Stimulated activated CD4-positive, alpha-beta T cell treated with anti-CD3 and anti-CD28 coated beads, TNF-alpha, amount 100 ng/mL, for 48 hours (primary cell): ENCODE measurements at places on chromosomes 2 and 18.

GRCh38 chr2:128408349-128409305, 90.0 kb upstream of the HS6ST1 start:
- DNase-seq, result no peak

DNA sequence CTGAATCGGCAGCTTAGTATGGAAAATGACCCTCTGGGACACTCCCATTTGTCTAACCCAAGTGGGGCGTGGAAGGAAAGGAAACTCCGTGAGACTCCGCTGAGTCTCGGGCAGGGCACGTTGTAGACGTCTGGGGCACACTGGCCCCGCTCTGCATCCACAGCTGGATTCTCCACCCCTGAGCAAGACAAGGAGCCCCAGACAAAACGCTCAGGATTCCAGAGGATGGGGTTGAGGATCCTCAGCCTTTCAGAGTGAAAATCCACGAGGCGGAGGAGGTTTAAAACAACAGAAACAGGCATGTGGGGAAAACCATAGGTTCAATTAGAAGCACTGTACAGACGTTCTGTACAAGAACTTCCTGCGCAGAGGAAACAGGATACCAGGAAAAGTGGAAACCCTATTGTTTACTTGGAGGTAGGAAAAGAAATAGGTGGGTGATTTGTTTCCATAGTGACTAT, 124.9 kb upstream of the ZNF236 start:
- no peak for DNase-seq

- no peak for DNase-seq
Observed at GRCh38 chr2:4930704-4931103, 761.5 kb upstream of the SOX11 start.

GRCh38 chr2:132837769-132838168, 167.8 kb upstream of the LYPD1 start:
- DNase-seq, result no peak

- no peak for DNase-seq
Observed at GRCh38 chr2:231397011-231397927, 1.8 kb downstream of the B3GNT7 start.

- DNase-seq, result no peak
Observed at GRCh38 chr2:19357402-19358241, 801 bp downstream of the OSR1 start.

GRCh38 chr2:215984661-215985060, 28.7 kb downstream of the MREG start:
- DNase-seq, result no peak

- no peak for DNase-seq
Observed at GRCh38 chr2:219912491-219912921, 285.1 kb downstream of the SLC4A3 start.

DNA sequence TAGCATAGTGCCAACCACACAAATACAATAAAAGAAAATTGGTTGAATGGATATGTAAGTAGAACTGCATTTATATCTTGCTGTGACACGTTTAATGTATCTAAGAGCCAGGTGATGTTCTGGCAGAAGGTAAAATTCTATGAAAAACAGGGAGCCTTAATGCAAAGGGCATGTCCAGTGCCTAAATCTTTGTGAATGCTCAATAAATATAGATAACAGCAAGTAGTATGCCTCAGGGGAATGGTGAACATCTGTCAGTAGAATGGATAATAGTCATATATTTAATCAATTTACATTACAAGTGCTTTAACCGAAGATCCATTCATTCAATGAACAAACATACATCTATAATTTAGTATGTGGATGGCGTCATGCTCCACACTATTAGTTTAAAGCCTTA, 43.7 kb upstream of the NYAP2 start:
- no peak for DNase-seq

- DNase-seq, result no peak
Observed at GRCh38 chr2:113675875-113676274, 48.8 kb downstream of the RABL2A start.

DNA sequence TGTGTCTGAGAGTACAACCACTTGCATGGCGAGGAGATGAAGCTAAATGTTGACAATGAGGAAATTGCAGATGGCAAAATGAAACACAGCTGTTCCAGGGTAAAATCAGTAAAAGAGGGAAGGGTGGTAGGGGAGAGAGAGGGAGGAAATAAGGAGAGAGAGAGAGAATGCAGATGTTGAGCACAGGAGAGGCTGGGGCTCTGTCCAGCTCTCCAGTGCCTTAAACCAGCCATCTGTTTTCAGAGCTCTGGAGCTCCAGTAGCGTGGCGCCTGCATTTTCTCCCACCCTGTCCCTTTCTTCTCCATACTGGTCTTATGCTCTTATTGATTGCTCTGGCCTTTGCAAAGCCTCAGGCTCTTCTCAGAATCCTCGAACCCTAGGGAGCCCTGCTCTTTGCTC, 52.7 kb upstream of the BOD1L2 start:
- no peak for DNase-seq

DNA sequence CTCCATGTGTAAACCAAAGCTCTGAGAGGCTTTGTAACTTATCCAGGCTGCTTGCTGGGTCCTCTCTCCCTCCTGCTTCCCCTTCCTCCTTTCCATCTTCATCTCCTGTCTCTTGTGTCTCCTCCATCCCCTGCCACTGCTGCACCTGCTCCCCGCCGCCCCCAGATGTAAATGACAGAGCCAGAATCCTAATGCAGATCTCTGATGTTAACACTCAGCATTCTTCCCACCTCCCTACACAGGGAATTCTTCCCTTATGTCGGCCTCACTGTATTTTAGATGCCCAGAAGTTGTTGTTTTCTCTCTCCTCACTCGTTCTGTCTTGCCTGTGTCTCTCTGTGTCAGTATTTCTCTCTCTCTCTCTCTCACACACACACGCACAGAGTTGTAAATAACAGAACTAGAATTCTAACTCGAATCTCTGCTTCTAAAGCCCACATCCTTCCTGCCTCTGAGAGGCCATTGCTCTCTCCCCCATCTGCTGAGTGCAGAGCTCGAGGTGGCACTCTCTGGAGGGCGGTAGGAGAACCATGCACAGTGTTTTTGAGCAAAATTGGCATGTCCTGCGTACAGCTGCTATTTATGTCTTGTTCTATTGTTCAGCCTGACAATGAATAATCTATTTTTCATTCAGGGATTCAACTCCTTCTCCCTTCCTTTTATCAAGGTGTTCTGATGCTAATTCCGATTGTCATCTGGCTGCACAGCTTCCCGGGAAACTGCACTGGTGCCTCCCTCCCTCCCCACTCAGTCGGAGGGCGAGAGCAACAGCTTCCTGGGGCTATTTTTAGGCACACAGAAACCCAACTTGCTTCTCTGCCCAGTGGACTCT, 219.9 kb downstream of the SH3RF3 start:
- no peak for DNase-seq

DNA sequence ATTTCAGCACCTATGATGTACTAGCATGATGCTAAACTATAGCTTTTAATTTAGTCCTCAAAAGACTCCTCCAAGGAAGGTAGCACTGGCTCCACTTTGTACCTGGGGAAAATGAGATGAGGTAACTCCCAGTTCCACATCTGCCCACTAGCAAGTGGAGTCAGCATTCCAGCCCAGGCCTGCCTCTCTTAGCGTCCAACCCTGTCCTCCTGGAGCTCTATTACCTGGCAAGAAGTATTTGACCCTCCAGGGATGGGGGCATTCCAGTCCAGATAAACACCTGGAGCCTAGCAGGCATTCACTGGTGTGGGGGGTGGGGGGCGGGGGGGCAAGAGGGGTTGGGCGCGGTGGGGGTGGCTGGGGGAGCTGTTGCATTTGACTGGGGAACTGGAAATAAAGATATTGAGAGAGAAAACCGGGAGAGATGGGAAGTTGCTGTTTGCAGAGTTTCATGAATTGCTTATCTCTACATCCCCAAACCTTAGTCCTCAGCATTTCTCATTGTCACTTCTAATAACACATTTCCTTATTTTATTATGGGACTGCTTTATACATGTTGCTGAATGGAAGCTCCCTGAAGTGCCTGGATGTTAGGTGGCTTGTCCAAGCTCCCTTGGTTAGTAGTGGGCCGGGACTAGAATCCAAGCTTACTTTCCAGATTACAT, 22.0 kb upstream of the FZD5 start:
- DNase-seq, result no peak

DNA sequence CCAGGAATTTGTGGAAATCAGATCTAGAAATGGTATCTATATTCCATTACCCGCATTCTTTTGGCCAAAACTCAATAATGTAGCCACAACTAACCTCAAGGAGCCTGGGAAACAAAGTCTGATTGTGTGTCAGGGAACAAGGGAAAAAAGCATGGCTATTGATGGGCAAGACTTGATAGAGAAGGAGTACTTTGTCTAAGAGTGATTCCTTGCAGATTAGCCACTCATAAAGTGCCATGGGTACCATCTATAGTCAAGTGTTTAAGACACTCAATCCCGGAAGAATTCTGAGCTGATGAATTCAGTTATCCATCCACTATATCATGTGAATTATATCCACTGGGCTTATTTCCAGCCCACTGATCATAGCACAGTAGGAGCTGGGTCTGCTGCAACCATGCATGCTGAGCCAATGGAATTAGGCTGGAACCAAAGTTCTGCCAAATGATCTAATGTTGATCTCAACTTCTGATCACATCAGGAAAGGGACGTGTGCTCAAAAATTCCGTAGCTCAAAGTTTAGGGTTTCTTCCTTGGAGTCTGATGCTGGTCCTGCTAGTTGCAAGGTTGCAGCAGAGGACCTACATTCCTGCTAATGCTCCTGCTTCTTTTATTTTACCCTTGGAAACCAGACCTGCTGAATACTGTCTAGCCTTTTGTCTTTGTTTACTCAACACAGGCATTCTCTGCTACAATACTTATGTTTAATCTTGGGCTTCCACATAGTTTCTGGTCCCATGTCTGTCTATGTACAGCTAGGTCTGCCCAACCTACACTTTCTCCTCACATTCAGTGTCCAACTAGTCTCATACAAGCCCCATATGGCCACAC, 629.7 kb downstream of the IRS1 start:
- no peak for DNase-seq

GRCh38 chr2:203404996-203405395, 76.8 kb downstream of the ABI2 start:
- no peak for DNase-seq

DNA sequence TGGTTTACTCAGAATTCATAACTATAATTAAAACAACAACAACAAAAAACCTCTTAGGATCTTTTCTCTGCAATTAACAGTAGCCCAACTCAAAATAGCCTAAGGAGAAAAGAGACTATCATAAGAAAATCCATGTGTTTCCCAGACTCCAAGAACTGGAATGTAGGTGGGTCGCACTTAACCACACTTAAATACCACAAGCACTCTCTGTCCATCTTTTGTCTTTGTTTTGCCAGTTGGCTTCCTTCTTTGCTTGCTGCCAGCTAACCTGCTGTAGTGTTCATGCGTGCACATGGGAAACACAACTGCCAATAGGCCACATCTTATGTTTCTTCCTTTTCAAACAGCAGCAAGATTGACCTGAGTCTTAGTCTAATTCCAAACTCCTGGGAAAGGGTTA, 24.1 kb upstream of the ACVR1 start:
- DNase-seq, result no peak

- no peak for DNase-seq
Observed at GRCh38 chr2:171309455-171310286, 124.1 kb downstream of the METTL8 start.
